Activated CD4-positive, alpha-beta T cell treated with anti-CD3 and anti-CD28 coated beads, Interleukin-2, amount 10 ng/mL, durations not matched to agents 7 days and 5 days (primary cell): ENCODE measurements at places on chromosomes 12 and 14.
A peak's percentile ranks its signal among the peaks of the same experiment; 100 is the strongest.

DNA sequence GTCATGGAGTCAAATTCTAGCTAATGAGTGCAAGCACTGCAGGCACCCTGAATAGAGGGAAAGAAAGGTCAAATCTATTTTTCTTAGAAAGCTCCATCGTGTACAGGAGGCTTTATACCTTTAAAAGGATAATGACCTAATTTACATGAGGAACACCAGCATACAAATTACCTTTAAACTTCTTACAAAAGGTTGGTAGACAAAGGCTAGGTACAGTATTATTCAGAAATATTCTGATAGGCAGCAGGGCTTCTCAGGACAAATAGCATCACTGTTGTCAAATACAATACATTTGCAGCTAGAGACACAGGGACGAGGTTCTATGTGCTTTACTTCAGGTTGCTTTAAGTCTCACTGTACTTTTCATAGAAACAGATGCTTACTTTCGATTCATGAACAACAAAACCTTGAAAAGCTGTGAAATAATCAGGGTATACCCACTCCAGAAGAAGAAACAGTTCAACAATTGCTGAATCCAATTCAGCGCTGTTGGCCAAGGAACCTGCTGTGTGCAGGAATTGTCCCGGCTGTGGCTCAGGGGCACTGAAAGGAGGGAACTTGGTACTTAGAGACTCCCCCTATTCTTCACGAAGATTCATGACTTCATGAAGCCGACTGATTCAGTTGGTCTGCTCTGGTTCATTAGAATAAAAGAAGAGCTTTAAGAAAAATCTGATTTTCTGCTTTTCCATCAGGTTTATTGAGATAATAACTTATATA, 252.9 kb downstream of the PRKD1 start:
- DNase-seq = no peak

DNA sequence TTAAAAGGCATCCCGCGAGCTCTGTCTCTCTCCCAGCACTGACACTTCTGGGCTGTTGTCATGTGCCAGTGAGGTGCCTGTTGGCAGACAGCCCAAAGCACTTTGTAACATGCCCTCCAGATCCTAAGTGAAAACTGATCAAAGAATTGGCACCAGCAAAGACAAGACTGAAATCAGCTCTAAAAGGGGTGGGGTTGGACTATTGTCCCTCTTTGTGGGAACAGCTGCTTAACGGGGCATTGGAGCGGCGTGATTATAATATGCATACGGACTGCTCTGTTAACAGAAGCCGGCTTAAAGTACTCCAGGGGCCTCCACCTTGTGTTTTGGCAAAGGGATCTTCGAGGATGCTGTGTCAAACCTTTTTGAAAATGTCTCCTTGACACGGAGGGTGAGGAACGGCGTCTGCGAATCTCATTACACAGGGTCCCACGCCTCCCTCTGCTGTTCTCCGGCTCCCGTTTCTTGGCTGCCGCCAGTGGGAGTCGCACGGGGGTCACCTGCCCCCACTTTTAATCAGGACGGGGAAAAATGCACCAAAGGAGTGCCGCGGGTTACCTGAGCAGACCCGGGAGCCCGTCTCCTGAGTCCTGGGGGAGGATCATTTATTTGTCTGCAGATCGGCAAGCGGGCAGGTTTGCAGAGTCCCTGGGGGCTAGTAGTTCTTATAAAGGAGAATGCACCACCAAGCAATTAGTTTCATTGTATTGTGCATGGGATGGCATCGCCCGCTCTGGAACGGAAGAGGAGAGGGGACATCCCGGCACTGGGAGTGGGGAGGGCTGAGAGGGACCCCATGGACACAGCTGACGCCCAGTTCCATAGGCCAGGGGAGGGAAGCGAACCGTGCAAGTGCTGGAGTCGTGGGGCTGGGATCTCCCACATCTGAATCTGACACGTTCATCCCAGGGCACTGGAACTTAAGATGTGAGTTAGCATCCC, 44.3 kb downstream of the SPRING1 start:
- no peak for DNase-seq

GRCh38 chr14:68374682-68375081, 418.2 kb downstream of the ZFP36L1 start:
- DNase-seq = no peak

- no peak for DNase-seq
Measured at GRCh38 chr12:7411343-7411742, 32.6 kb downstream of the CD163L1 start.

- no peak for DNase-seq
Measured at GRCh38 chr14:88481059-88481458, 73.7 kb downstream of the PTPN21 start.

- DNase-seq = no peak
Measured at GRCh38 chr14:85512451-85512850, 17.5 kb upstream of the FLRT2 start.

- no peak for DNase-seq
Measured at GRCh38 chr12:8828257-8829124, 6.1 kb downstream of the A2ML1 start.

- no peak for DNase-seq
Measured at GRCh38 chr14:93855737-93856136, 67.5 kb upstream of the PRIMA1 start.

DNA sequence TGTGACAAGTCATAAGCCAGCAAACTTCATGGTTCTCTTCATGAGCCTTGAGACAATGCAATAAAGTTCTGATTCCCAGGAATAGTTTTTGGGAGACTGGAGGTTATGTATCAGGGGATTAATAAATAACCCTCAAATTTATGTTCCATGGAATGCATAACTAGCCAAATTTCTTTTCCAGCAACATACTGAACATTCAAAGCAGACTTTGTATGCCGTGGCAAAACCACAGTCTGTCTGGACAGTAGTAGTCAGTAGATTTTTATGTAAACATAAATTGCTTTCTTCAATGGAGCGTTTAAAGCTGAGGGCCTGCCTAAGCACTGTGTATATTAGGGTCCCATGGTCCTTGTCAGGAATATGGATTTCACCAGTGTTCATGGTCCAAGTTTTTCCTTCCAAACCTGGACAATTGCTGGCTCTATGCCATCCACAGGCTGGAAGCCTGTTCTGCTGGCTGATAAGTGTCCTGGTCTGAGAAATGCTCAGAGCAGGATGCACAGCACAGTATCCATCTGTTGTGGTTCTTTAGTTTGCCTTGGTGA, 144.9 kb downstream of the SRGAP1 start:
- no peak for DNase-seq

DNA sequence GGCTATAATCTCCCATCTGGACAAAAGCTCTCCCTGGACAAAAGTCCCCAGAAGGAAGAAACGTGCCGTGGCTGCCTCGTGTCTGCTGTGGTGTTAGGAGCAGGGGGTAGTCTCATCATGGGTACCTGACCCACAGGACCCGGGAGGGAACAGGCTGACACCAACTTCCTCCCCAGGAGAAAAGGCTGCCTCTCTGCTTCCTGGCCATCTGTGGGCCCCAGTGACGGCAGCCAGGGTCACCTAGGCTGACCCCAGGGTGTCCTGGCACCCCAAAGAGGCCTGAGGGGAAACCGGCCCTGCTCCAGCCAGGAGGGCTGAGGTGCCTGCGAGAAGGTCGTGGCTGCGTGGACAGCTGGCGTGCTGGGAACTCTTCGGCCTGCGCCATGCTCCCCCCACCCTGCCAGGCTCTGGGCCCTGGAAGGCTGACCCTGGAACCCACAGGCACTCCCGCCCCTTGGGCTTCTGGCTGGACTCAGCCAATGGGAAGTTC, 133.9 kb downstream of the RFLNA start:
- DNase-seq = no peak

GRCh38 chr12:55708695-55709233, 1.1 kb upstream of the ITGA7 start:
- no peak for DNase-seq

GRCh38 chr12:108750526-108750925, 19.2 kb upstream of the CORO1C start:
- DNase-seq = no peak

DNA sequence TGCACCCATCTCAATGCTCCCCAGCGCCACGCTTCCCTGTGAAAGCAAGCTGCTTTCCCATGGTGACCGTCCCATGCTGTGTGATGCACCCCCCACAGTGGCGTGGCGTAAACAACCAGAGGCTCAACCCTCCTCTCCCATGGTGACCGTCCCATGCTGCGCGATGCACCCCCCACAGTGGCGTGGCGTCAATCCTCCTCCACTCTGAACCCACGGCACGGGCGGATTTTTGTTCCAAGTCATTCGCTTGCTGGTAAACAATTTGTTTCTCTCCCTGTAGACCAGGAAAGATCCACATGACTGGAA, 8.9 kb downstream of the STX2 start:
- no peak for DNase-seq

DNA sequence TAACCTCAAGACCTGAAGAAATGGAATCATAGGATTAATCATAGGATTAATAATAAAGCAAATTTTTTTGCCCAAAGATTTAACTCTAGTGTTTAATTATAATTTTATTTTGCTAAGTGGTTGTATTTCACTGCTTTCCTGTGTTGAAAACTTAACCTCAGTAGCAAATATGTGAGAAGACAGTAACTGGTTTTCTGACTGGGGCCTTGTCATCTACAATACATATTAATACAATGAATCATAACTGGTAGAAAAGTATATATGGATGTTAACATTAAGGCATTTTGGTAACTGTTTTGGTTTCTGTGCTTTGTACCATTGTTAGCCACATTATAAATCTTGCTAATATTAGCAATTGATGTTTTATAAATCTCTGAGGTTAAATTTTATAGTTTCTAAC, 92.2 kb downstream of the ACSS3 start:
- DNase-seq = no peak

- peak; percentile 15 for DNase-seq
Measured at GRCh38 chr12:45762185-45763110, 32.9 kb downstream of the ARID2 start.

DNA sequence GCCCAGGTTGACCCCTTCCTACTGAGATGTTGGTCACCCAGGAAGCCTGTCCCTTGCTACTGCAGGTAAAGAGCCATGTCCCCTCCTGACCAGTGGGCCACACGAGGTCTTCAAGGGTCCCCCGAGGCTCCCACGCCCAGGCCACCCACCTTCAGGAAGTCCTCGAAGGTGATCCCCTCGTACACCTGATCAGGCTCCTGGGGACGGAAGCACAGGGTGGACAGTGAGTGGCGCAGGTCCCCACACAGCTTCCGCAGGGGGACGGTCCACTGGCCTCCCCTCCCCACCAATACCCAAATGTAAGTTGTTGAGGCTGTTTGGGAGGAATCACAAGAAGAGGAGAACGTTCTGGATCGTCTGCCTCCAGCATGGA, 57.4 kb downstream of the TESC start:
- DNase-seq = no peak

DNA sequence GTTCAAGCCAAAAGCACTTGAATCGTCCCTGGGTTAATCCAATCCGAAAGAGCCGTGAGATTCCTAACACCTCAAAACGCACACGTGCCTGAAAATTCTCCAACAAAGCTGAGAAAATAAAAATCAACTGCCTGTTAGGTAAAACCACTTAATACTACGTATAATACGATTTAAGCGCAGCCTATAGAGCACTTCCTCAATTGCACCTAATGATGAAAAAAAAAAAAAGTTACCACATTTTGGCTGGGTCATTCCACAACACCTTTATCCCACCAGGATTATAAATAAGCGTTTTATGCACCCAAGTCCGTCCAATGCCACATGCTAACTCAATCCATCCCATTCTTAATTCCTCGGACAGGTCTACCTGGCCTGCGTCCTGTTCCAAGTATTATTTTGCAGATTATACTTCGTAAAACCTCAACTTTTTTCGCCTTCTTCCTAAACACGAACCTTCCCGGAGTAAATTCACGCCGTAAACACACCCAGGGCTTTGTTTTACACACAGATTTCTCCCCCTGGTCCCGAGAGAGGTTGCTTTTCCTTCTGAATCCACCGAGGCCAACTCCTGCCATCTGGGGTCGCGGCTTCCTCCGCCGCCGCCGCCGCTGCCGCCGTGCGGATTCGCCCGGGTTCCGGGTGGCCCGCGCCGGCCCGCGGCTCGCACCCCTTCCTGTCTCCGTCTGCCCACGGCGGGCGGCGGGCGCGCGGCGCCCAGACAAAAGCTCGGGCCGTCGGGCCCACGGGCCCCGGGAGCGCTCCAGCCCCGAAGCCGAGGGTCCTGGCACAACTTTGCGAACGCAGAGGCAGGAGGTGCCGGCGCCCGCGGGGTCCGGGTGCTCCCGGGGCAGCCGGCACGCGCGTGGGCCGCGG, 66.2 kb downstream of the RNF34 start:
- DNase-seq = peak; percentile 44

DNA sequence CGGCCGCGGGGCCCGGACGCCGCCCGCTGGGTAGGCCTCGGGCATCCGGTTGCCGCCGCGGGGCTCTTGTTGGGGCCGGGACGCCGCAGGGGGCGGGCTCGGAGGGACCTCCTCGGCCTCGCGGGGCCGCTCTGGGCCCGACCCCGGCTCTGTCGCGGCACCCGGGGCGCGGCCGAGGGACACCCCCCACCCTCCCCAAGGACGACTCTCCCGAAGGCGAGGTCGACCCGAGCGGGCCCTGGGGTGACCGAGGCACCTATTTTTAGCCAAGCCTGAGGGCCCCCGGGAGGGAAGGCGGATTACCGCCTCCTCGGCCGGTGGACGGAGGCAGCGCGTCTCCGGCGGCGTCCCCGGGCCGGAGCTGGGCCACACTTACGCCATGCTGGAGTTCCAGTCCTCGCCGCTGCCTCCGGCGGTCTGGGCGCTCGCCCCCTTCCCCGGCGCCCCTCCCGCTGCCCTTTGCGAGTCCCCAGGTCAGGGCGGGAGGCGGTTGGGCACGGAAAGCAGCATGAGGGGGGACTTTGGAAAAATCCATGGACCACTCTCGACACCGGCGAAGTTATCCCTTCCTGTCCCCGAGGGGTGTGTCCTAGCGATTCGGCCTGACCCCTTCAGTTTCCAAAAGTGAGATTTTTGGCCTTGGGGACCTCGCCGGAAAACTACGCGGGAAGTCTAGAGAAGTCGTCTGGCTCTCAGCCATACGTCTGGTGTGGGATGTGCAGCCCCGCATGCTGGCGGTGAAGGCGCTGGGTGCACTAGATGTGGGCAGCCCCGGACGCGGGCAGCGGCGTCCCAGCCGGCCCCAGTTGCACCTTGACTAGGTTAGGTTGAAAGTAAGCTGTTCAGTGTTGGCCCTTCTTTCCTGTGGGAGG, 699 bp downstream of the KTN1 start:
- DNase-seq = peak; percentile 60

- DNase-seq = no peak
Measured at GRCh38 chr12:123030686-123031085, 50.2 kb downstream of the ARL6IP4 start.

GRCh38 chr14:60655119-60655897, 6.0 kb upstream of the SIX1 start:
- no peak for DNase-seq
